ENCODE measurements at places on chromosomes 16 and 17.

- DNase-seq = peak; percentile 21
Observed at GRCh38 chr17:81537343-81537855, 9.2 kb downstream of the FSCN2 start.

- DNase-seq = no peak
Observed at GRCh38 chr16:84397090-84397489, 28.8 kb downstream of the ATP2C2 start.

GRCh38 chr17:63911657-63912100, 621 bp upstream of the CSHL1 start:
- peak; percentile 23 for DNase-seq

- no peak for DNase-seq
Observed at GRCh38 chr16:57106767-57107166, 14.4 kb downstream of the CPNE2 start.

- no peak for DNase-seq
Observed at GRCh38 chr17:5558815-5559785, 25.2 kb downstream of the NLRP1 start.

DNA sequence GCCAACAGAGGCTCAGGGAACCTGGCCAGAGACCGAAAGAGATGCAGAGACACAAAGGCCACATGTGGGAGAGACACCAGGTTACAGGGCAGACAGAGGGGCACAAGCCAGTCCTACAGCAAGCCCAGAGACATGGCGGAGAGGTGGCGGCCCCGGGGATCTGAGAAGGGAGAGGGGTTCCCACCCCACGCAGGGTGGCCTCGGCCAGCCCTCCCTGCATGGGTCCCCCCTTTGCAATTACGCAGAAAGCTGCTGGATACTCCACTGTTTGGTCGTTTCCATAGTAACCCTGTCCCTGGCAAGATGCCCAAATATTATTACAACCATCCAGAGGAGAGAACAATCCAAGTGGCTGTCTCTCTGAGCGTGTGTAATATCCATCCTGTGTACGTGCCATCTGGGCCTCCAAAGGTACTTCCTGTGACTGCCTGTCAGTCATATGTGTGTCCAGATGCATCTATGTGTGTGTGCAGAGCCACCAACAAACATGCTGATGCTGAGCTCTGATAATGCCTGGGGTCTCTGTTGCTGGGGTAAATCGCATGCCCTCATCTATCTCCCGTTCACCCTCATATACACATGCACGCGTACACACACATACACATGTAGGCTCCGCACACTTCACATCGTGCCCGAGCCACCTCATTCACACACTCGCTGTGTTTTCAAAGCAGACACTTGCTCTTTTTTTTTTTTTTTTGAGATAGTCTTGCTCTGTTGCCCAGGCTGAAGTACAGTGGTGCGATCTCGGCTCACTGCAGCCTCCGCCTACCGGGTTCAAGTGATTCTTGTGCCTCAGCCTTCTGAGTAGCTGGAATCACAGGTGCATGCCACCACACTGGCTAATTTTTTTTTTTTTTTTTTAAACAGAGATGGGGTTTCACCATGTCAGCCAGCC, 5.5 kb downstream of the PCGF2 start:
- DNase-seq = no peak

DNA sequence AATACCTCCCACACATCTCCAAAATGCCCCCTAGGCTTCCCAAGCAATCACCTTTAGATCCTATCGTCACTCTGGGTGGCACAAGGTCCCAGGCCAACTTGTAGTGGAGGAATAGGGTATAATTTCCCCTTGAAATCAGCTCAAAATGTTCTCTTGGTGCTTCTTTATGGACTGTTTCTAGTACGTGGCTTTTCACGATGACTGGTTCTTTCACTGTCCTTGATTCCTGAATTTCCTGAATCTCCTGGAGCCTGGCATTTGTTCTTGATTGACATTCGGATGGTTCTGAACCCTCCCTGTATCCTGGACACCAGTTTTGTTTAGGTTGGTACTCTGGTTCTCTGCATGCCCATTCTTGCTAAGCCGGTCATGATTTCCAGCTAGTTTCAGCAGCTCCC, 6.9 kb upstream of the VPS53 start:
- DNase-seq = no peak
